CD4-positive, alpha-beta T cell treated with Interleukin-17A for 1 hour (primary cell): ENCODE measurements at places on chromosomes 12 and 14.

DNA sequence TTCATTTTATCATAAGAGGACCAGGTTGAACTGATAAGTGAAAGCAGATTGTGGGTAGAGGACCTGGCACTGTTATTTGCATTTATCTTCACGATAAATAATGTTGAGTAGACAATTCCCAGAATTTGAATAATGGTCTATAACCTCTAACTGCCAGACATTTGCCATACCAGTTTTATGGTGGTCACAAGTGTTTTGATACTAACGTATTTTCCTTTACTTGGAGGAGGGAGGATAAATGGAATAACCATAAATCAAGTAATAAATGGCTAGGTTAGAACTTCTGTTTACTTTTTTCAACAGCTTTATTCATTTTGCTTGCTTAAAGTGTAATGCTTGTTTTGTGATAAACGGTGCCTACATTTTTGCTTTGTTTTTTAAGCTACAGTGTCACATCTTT, 9.5 kb downstream of the PAX9 start:
- no peak for DNase-seq

GRCh38 chr12:93203361-93203760, 174.4 kb upstream of the NUDT4 start:
- DNase-seq = no peak

DNA sequence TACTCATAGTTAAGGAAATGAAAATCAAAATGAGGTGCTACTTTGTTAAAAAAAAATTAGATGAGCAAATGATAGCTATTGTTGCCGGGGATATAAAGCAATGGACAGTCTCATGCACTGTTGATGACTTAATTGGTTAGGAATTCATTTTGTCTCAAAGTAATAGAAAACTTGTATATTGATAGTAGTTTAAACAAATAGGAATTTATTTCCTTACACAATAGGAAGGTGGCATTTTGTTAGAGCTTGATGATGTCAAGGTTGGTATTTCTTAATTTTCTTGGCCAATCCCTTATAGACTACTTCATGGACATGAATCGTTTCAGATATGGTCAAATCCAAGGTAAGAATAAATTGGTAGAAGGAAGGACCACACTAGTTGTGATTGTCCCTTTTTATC, 7.8 kb downstream of the PRPF39 start:
- no peak for DNase-seq

DNA sequence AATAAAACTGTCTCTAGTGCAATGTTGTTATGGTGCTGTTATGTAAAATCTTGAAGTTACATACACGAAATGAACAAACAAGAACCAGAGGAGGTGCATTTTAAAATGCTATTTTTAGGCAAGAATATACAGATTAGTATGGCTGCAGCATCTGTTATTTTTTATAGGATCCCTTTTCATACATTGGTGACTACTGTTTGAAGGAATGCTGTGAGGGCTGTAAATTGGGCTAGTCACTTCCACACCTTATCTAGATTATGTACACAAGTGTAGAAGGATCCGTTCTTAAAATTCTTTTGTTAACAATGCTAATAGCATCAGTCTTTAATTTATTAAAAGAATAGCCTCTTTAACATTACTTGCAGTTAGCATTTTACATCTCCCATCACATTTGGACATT, 284.3 kb upstream of the MDGA2 start:
- DNase-seq = no peak

DNA sequence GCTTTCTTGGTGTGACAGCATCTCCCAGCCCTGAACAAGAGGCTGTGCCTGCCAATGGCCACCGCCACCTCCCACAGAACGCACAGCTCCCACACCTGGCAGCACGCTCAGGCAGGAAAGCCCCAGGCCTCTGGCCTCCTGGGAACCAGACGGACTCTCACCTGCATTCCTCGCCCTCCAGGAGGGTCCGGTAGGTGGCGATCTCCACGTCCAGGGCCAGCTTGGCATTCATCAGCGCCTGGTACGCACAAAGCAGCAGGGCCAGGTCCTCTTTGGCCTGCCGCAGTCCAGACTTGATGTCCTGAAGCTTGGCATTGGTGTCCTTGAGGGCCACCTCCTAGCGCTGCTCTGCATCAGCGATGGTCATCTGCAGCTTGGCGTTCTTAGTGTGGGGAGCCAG, 12.1 kb upstream of the KRT77 start:
- no peak for DNase-seq

DNA sequence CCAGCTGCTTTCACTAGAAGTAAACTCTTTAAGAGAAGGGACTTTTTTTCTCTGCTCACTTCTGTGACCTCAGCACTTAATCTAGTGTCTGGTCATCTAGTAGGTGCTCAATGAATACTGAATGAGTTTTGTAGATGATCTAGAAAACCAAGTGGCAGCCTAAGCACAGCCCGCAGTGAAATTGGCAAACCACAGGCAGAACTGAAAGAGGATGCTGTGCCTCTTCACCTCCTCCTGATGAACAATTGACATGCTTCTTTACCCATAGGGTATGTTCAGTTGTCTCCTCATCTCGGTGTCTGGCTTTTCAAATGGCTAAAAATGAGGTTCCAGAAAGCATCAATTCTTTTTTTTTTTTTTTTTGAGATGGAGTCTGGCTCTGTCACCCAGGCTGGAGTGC, 399.5 kb downstream of the RMST start:
- DNase-seq = no peak

- no peak for DNase-seq
These were observed 17.0 kb downstream of the SIX1 start for GRCh38 chr14:60632257-60632656.

DNA sequence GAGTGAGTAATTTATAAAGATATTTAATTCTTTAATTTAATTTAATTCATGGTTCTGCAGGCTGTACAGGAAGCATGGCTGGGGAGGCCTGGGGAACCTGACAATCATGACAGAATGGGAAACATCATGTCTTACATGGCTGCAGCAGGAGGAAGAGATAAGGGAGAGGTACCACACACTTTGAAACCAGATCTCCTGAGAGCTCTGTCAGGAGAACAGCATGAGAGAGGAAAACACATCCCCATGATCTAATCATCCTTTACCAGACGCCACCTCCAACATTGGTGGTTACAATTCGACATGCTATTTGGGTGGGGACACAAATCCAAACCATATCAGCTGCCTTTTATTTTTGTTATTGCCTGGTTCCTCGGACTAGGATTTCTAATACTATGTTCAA, 928.6 kb downstream of the TMEM121 start:
- no peak for DNase-seq

DNA sequence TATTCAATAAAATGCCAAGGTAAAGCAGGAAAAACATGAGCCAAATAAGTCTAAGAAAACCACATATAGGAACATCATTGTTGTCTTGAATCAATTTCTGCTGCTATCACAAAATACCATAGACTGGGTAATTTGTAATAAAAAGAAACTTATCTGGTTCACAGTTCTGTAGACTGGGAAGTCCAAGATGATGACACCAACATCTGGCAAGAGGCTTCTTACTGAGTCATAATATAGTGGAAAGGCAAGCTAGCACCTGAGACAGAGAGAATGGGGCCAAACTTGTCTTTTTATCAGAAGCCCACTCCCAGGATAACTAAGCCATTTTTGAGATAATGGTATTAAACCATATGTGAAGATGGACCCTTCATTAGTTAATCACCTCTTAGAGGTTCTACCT, 975.9 kb downstream of the FLRT2 start:
- no peak for DNase-seq

DNA sequence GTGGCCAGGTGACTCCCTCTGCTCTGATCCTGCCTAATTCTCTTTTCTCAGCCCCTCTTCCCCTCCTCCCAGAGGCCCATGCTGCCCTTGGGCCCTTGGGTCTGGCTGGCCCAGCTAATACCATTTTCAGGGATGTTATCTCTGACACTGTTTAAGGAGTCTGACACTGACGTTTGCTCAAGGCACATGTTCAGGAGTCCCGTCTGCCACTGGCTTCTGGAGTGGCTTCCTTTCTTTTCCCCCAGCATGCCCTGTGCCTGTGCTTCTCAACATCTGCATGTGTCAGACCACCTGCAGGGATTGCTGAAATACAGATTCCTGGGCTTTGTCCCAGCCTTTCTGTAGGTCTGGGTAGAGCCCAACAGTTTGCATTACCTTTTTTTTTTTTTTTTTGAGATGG, 128.9 kb downstream of the BCL11B start:
- no peak for DNase-seq

- peak; percentile 26 for DNase-seq
These were observed 130.3 kb upstream of the FUT8 start for GRCh38 chr14:65281991-65282895.

DNA sequence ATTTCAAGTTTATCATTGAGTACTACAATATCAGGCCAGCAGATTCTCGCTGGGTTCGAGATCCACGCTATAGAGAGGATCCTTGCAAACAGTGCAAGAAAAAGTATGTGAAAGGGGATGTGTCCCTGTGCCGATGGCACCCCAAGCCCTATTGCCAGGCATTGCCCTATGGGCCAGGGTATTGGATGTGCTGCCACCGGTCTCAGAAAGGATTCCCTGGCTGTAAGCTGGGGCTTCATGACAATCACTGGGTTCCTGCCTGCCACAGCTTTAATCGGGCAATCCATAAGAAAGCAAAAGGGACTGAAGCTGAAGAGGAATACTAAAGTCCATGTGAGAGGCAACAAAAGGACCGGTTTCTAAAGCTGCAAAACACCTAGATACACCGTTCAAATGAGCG, 59.4 kb downstream of the ATG14 start:
- DNase-seq = no peak
